ENCODE measurements at places on chromosomes 3 and 15.

GRCh38 chr3:195208631-195209030 lies 62.3 kb downstream of the XXYLT1 start:
- DNase-seq: no peak

DNA sequence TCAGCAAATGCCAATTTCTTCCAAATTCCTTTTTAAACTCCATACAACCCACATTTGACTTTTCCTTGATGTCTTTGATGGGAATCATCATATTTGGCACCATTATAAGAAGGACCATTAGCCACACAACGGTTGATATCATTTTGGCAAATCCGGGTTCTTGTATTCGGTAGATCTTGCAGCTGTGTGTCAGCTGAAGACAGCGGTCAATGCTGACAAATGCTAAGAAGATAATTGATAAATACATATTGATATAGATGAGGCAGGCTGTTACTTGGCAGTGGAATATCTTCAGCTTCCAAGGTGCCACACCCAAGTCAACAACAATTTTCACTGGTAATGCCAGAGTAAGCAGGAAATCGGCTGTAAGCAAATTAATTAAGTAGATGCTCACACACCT lies 4.2 kb downstream of the GPR171 start:
- no peak for DNase-seq

DNA sequence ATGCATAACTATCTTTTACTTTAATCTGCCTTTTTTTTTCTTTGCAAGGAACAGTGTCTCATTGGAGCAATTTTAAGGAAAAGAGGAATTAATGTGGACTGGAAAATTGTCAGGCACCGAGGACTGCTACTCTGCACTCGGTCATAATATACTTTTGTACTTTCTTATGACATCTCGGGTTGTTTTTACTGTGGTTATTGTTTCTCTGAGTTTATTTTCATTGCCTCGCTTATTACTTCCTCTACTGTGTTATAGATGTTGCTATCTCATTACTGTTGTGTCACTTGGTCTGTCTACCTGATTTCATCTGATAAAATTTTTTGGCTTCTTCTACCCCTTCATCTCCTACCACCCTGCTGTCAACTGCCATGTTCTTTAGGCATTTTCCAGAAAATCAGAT lies 213.5 kb upstream of the POU1F1 start:
- no peak for DNase-seq

DNA sequence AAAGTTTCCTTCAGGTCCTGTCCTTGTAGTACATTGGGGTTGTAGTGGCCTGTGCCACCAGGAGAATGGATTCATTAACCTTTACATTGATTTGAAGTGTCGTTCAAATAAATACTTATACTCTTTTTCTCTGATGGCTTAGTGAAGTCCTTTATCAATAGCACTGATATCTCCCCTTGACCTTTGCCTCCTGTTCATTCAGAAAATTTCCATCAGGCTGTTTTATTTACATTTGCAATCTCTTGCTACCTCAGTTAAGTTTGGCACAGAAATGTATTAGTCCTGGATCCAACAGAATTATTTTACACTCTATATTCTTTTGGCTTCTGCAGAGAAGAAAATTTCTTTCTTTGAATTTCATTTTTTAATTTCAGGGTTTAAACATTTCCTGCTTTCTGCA lies 497.0 kb downstream of the RBMS3 start:
- no peak for DNase-seq

DNA sequence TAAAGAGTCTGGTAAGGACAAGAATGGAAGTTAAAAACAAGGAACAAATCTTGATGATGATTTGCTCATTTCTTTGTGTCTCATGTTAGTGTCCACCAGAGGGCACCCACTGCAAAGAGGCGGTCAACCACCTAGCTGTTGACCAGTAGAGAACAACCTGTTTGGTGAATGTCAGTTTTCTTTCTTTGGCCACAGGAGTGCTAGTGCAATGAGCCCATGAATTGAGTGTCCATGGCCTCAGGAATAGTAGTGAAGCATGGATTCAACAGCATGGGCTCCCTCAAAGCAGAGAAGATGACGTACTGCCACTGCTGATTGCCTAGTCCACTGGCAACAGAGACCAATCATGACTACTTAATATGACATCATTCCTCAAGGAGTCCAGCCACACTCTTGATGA lies 10.7 kb upstream of the CNTN6 start:
- DNase-seq: no peak

GRCh38 chr15:29128671-29129070 lies 141.0 kb downstream of the NSMCE3 start:
- DNase-seq: no peak

DNA sequence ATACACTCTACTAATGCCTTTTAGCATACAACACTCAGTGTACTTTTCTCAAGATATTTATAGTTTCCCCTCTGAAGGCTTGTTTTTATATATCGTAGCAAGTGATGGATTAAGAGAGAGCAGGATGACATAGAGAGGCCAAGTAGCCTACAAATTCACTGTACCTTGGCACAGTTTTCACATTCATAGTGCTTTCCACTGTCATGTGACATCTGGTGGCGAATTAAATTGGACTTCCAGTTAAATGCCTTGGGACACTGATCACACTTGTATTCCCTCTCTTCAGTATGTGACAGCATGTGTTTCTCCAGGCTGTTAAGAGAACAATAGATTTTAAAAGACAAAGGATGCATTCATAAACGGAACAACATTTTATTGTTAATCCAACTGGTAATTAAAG lies 541.1 kb downstream of the MECOM start:
- no peak for DNase-seq

DNA sequence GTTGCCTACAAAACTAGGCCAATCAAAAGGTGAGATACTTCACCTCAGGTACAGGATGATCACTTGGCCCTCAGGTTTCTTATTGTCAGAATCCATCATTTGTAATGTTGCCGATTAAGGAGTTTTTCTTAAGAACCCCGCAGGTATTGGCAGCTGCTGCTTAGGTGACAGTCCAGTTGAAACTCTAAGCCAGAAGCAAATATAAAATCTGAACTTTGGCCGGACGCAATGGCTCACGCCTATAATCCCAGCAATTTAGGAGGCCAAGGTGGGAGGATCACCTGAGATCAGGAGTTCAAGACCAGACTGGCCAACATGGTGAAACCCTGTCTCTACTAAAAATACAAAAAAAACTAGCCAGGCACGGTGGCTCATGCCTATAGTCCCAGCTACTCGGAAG lies 43.1 kb upstream of the SNTN start:
- DNase-seq: no peak

GRCh38 chr3:172357850-172358754 lies 90.2 kb downstream of the GHSR start:
- no peak for DNase-seq

DNA sequence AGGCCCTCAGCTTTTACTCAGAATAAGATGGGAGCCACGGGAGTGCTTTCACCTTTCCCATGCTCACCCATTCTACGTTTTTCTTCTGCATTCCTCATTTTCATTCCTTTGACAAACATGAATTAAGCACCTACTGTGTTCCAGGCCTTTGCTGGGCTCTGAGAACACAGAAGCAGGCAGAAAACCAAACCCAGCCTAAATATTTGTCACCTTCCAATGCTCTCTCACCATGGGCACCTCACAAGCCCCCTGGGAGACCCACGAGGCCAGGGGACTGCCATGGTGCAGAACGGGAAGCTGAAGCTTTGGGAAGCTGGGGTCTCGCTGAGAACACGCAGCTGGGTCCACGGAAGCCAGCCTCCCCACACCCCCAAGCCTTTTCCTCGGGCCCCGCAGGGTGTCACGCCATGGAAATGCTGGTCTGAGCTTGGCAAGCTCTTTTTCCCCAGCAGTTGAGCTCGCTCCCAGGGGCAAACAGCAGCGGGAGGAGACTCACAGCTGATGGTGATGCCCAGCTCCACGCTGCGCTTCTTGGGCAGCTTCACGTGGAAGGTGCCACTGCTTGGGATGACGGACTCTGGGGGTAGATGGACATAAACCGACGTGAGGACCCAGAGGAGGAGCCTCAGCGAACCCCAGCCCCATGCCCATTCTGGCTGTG lies 27.7 kb downstream of the GRIP2 start:
- no peak for DNase-seq

Data from hypothalamus (tissue), 51 donors.